ENCODE measurements at places on chromosomes 12 and 14.
A peak's percentile ranks its signal among the peaks of the same experiment; 100 is the strongest.

DNA sequence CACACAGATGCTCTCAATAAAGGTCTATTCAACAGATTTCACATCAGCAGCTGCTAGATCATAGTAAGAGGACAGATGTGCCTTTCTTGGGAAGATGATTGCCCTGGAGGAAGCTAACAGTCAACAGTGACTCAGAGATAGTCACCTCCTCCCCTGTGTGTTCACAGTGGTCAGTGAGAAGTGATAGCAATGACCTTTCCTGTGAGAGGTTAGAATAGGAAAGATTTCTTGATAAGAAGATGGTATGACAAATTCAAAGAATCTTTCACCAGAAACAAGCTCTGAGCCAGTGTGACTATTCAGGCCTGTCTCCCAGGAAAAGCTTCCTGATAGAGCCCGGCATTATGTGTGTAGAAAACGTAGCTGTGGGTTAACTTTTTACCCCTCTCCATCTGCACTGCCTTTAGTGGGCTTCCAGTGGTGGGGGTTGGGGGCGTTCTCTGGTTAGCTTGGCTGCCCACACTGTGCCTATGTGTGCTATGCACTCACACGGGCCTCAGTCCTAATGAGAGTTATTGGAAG lies 66.4 kb upstream of the ARHGAP5 start:
- no peak for DNase-seq

DNA sequence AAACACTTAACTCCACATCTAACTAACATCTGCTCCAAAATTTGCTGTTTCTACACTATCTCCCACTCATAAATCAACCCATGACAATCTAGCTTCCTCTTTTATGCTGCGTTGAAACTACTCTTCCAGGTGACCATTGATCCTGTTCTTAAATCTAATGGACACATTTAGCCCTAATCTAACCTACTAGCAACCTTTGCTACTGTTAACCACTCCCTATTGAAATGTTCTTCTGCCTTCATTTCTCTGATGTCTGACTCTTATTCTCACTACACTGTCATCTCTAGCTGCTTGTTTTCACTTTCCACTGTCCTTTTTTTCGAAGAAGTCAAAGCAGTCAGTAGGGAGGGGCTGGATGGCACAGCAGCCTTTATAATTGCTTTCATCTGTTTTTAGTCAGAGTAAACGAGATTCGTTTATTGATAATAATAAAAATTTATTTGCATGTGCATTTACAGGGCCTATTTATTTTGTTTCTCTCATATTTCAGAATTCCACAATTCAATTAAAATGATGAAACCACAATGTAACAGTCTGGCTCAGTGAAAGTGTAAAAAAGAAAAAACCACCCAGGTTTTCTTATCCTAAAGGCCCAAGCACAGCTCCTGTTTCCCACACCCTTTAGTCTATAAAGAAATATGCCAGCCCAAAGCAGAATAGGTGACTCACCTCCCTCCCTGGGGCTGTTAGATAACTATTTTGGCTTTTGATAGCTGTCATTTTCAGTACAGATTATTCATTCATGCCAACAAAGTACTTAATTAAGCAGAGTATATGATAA lies 44.9 kb downstream of the ATP2B1 start:
- DNase-seq: peak; percentile 23

GRCh38 chr14:51691176-51691575 lies 39.5 kb downstream of the FRMD6 start:
- DNase-seq: no peak

DNA sequence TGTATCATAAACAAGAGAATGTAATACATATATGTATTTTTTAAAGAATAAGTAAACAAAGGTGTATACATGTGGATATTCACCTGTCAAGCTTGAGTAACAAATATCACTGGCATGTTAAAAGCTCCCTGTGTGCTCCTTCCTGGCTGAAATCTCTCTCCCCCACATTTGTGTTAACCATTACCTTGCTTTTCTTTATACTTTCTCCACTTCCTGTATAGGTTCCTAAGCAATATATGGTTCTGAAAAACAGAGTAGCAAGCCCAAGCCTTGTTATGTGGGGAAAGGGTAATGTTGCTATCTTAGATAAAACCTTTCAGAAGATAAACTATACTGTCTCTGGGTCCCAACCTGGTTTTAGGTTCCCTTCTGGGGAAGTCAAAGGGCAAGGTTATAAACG lies 32.3 kb upstream of the TBC1D30 start:
- DNase-seq: no peak

- DNase-seq: peak; percentile 54
These were observed 491.8 kb downstream of the PCNX1 start for GRCh38 chr14:71399057-71399487.

DNA sequence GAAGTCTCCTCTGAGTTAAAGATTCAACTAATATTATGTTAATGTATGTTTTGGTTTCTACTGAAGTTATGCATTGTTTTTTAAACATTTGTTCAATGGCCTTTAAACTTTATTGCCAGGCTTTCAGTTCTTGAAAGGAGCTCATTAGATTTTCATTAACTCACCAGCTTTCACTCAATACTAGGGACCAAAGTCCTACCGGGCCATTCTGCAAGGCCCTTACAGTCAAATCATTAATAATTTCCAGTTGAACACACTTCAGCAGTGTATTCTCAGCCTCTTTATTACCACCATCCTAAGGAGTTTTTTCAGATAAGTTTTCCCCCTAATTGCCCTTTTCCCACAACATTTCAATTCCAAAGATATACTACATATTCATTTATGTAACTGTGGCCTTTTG lies 409.2 kb downstream of the DIO2 start:
- DNase-seq: no peak
